ENCODE measurements at places on chromosomes 1 and 21.

DNA sequence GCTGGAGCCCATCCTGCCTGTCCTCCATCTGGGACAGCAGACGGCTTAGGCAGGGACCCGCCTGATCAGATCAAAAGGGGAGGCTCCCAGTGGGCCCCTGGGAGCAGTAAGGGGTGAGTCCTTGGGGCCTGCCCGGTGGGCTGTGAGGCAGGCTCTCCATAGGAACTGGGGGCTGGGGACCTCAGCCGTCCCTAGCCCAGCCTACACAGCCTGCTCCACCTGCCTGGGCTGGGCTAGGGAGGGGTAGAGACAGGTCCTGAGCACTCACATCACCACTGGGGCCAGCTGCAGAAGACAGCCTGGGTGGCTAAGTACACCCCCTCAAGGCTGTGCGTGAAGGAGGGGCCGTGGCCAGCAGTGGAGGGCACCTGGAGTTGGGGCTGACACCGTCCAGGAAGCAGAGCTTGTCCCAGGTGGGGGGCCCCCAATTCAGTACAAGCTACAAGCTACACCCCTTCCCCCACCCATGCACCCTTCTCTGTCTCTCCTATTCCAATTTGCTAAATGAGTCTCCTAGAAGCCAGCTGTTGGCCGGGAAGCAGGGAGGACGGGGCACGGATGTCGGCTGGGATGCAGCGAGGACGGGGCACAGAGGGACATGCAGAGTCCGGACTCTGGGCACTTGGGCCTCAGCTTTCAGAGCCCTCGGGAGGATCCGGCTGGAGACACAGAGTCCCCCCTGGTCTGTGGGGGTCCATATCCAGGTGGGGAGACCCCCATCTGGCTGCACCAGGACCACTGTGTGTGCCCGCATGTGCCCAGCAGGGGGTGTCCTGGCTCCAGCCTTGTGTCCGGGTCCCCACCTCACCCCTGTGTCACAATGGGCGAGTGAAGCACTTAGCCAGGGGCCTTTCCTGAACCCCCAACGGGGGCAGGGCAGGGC is 1.7 kb downstream of the ISG15 start:
- DNase-seq: no peak

DNA sequence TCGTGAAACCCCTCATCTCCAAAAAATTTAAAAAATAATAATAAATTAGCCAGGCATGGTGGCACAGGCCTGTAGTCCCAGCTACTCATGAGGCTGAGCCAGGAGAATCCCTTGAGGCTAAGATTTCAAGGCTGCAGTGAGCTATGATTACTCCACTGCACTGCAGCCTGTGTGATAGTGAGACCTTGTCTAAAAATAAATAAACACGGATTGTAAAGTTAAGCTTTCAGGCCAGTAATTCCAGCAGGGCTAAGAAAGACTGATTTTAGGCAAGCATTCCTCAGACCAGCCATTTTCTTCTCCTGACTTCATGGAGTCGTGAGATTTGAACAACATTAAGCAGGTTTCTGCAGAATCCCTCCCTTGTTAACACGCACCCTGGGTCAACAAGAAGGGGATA is 77.2 kb upstream of the EFHD2 start:
- no peak for DNase-seq

DNA sequence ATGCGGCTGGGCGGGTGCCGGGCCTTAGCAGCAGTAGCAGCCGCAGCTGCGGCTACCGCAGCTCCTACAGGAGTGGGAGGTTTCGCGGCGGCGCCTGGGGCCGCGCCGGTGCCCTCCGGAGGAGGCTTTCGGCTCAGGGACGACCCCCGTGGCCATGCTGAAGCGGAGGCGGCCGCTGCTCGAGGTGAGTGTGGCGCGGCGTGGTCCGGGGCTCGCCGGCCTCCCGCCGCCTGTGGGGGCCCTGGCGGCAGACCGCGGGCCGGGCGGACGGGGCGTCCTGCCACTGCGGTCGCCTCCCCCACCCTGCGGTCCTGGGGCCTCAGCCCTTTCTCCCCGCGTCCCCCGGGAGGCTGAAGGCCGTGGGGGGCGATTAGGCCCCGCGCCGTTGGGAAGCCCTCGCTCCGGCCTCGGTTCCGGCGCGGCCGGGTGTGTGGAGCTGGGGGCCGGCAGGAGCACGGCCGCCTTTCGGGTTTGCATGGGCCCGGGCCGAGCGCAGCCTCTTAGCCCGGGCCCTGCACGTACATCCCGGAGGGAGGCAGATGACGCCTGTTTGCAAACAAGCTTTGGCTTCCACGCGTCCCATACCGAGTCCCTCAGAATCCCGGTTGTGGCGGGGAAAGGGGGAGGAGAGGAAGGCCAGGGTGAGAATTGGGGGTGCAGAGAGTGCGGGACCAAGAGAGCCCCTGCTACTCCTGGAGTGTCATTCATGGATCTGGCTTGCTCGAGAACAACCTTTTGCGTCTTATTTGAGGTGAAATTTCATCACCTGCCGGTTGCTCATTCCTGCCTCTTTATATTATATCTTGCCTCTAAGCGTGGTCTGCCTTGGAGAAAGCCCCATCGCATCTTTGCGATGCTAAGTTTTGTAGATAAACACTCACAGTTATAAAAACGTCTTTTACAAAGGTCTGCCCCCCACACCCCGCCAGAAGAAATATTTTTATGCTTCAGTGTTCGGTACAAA is 613 bp downstream of the ZFYVE9 start:
- DNase-seq: no peak

- no peak for DNase-seq
Observed at GRCh38 chr1:174922121-174922520, 77.6 kb upstream of the CACYBP start.

GRCh38 chr1:234558330-234558836 is 51.6 kb downstream of the IRF2BP2 start:
- DNase-seq: no peak

GRCh38 chr1:6614019-6614928 is 743 bp downstream of the PHF13 start:
- no peak for DNase-seq

GRCh38 chr1:109425391-109426280 is 612 bp downstream of the PSMA5 start:
- DNase-seq: peak; percentile 50

DNA sequence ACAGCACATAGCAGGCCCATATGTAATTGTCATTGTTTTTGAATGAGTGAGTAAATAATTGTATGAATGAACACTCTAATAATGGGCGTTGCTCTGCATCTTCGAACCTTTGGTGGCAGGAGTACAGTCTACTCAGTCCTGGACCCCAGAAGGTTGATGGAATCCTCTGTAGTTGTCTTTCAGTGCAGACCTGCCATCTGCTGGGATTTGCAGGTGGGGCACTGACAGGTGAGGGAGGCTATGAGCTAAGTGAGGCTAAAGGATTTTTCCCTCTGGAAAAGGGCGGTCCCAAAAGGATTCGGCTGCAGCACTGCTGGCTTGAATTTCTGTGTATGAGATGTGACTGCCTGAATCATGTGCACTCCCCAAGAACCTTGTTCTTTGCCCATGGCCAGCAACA is 53.4 kb downstream of the PLXNA2 start:
- no peak for DNase-seq

DNA sequence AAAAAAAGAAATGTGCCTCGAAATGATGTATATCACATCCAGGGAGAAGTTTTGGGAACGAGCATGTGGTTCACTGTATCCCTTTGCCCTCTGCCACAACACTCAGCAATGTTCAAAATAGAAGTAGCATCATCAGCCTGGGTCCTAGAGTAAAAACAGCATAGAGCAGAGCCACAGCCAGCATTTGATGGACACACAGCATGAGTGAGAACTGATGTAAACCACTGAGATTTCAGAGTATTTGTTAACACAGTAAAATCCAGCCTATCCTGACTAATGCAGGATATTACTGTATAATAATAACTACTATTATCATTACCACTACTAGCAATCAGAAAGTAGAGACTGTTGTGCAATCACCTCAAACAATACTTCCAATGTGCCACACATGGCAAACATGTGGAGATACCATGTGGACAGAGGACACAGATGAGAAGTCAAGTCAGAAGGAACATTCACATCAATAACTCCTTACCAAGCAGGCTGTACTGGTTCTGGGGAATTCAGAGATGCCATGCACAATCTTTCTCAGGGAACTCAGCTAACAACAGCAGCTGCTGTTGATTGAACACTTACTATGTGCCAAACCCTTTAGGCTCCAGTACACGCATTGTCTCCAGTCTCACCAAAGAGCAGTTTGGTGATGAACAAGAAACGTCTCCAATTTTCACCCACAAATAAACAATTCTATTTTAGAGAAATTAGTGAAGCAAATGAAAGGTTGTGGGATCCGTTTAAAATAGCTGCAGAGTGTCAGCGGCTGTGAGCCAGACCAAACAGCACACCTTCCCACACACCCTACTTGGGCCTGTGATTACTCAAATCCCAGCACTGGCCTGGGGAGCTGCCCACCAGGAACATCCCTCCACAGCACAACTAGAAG is 16.6 kb upstream of the GFI1 start:
- DNase-seq: no peak

- no peak for DNase-seq
Observed at GRCh38 chr1:117596023-117596720, 9.7 kb upstream of the TENT5C start.

DNA sequence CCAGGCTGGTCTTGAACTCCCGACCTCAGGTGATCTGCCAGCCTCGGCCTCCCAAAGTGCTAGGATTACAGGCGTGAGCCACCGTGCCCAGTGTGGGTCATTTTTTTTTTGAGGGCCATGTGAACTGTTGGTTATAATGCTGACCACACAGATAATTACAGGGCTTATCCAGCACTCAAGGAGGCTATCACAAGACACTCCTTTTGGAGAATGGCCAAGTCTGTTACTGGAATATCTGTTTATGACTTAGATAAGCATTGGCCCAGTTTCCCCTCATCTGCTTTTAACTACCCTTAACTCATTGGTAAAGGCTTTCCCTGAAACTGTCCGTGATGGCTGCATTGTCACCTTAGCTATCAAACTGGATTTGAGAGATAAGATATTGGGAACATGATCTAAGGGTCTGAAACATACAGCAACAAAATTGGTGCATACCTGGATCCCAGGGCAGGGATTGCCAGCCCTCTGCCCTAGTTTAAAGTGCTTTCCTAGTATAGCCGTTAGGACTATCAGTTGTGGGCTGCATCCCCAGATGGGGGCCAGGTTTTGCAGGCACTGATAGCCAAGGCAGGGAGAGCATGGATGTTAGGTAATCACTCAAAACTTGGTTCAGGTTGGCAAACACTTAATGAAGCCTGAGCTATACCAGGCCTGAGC is 15.6 kb downstream of the SZT2 start:
- no peak for DNase-seq

- DNase-seq: no peak
Observed at GRCh38 chr1:242212401-242212800, 213.5 kb upstream of the MAP1LC3C start.

DNA sequence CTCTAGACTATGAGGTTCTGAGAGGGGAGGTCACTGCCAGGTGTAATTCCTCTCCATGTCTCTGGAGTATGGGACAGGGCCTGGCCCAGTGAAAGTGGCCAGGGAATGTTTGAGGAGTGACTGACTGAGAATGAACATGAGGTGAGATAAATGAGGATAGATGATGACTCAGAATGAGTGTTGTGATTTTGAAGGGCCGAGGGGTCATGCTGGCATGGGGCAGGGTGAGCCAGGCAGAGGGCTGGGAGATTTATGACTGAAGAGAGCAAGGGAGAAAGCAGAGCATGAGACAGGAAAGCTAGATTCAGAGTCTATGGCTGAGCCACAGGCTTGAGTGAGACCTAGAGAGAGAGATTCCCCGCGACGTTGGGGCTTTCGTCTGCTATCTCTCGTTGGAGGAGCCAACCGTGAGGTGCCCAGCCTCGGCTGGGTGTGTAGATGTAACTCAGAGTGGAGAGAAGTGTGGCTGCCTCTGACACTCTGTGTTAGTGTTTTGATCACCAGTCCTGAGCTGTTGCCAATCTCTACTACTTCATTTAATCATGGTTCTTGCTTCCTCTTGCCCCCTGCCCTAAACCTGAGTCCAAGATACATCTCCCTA is 50.1 kb downstream of the FOXD2 start:
- DNase-seq: no peak

GRCh38 chr1:9782116-9782751 is 41.5 kb downstream of the CLSTN1 start:
- DNase-seq: no peak

GRCh38 chr1:37399205-37399604 is 75.2 kb upstream of the ZC3H12A start:
- DNase-seq: no peak

GRCh38 chr1:54238353-54239034 is 38.5 kb downstream of the MRPL37 start:
- DNase-seq: no peak

DNA sequence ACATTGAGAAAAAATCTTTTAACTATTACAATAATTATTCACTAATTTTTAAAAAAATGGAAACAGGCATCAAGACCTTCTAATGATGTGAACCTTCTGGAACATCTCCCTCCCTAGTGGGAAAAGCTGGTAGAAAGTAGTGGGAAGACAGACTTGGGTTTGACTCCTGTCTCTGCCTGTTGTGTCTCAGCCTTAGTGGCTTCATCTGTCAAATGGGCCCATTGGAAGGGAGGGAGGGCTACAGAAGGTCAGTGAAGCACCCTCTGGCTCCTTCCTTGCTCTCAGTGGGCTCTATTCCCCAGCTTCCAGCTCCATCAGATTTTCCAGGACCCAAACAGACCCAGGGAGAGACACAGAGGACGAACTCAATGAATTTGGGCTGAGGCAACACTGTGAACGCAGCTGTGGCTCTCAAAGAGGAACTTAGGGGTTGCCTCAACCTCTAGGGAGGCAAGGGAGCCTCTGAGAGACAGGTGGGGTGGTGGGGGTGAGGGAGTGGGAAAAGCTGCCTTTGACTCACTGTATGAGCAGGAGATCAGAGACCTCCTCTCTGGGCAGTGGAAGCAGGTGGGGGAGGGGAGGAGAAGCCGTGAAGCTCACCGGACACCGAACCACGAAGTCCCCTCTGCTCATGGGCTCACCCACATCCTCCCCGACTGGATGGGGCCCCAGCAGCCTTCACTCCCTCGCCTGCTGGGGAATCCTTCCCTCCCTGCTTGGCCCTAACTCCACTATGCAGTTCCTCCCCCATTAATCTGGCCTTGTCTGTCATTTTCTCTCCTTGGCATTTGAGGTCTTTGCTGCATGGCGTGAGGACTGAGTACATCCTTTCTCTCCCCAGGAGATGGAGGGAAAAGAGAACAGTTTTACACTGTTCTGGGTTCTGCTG is 4.5 kb downstream of the CNR2 start:
- DNase-seq: no peak

- DNase-seq: no peak
Observed at GRCh38 chr1:112105557-112105956, 116.1 kb upstream of the KCND3 start.

All from stimulated activated CD4-positive, alpha-beta T cell treated with anti-CD3 and anti-CD28 coated beads, Interleukin-1b, Interleukin-23, amount 100 ng/mL, for 24 hours (primary cell).